ENCODE measurements at places on chromosomes 4 and X. TPM values are rescaled to one million over a fixed set of nuclear protein-coding genes. Genes with fewer than 3 reads are reported as not detected.

The MAGEC2 gene
- 77.8 TPM for total RNA-seq

The HERC5 gene
- total RNA-seq = 18.7 TPM

The FAM90A26 gene
- total RNA-seq = not detected

The FGFBP2 gene
- 0.27 TPM for total RNA-seq

The PAGE2B gene
- not detected for total RNA-seq

The CFAP47 gene
- total RNA-seq = 0.84 TPM

The SMIM9 gene
- not detected for total RNA-seq

The SSX2B gene
- total RNA-seq = 2.7 TPM

The MYOZ2 gene
- total RNA-seq = not detected

The IL3RA gene
- 1.1 TPM for total RNA-seq

The MXRA5 gene
- not detected for total RNA-seq

DNA sequence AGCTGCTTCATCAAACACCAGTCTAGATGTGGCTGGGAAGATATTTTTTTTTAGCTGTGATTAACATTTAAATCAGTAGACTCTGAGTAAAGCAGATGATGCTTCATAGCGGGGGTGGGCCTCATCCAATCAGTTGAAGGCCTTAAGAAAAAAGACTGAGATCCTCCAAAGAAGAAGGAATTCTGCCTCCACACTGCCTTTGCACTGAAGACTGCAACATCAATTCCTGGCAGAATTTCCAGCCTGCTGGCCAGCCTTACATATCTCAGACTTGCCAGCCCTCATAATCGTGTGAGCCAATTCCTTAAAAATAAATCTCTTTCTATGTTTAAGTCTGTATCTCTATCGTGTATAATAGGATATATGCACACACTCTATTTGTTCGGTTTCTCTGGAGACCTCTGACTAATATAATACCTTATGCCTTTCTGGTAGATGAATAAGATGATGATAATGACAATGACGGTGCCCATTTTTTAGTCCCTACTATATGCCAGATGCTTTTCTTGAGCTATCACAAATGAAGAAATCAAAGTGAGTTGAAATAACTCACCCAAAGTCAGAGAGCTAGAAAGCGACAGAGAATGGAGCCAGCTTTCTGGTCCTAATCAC lies 66.1 kb upstream of the SOD3 start:
- DNase-seq = no peak

GRCh38 chr4:515251-515650 lies 16.2 kb downstream of the PIGG start:
- DNase-seq = no peak

DNA sequence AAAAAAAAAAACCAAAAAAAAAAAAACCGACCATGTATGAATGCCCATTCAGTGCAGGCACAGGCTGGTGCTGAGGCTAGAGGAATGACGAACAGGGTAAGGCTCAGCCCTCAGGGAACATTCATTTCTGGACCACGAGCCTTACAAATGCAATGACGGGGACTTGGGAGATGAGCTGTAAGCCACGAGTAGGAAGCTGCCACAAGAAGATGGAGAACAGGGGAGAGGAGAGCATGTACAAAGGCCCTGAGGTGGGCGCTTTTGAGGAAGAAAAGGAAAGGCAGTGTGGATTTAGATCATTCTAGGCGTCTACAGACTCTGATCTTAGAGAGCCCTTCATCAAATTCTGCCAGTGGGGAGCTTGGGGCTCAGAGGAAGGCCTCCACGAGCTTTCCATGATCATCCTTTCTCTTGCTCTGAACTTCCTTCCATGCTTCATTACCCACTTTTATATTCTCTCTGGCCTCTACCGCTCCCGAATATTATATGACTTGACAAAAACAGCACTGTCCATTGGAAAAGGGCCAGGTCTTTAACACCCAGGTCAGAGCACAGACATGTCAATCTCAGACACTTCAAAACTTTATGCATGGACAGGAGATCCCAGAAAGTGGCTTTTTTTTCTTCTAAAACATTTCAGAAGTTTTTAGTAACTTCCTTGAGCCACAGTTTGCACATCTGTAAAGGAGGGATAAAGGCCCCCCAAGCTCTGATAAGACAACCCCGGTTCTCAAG lies 3.3 kb upstream of the ZNF518B start:
- no peak for DNase-seq

DNA sequence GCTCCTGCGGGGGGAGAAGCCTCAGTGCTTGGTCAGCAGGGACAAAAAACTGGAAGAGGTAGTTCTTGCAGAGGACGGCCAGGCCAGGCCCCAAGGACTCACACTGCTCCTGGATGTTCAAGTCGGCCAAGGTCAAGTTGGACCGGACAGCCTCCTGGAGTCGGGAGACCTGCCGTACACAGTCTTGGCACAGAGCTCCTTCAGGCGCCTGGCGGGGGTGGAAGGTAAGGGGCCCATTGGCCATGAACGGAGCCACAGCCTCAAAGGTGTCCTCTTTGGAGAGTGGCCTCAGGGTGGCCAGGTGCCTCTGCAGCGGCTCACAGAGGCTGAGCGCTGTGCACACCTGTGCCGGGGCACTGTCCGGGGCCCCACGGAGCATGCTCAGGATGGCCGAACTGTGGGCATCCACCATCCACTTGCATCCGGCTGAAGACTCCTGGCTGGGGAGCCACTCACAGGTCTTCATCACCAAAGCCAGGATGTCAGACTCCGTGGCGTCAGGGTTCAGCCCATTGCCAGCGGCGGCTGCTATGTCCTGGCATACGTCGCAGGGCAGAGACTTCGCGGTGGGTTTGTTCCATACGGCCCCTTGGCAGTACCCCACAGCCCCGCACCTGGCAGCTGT lies 477 bp downstream of the PSAPL1 start:
- no peak for DNase-seq

DNA sequence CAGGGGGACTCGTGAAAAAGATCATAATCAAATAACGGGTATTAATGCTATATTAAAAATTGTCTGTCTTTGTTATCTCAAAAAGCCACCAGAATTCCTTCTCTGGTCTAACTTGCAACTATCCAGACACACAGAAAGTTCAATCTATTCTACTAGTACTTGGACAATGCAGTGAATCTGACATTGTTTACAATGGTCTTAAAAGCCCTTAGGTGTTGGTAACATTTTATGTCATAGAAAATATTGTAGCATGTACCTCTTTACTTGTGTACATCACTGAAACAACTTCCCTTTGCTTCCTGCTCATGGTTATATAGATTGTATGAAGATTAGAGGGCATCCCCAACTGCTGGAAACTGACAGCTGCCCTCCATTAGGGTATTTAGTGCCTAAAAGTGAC lies 71.1 kb upstream of the PPP3CA start:
- no peak for DNase-seq

- DNase-seq = no peak
Observed at GRCh38 chr4:172871381-172871780, 297.2 kb upstream of the GALNT7 start.

- no peak for DNase-seq
Observed at GRCh38 chrX:13837290-13837745, 20.4 kb upstream of the GPM6B start.

DNA sequence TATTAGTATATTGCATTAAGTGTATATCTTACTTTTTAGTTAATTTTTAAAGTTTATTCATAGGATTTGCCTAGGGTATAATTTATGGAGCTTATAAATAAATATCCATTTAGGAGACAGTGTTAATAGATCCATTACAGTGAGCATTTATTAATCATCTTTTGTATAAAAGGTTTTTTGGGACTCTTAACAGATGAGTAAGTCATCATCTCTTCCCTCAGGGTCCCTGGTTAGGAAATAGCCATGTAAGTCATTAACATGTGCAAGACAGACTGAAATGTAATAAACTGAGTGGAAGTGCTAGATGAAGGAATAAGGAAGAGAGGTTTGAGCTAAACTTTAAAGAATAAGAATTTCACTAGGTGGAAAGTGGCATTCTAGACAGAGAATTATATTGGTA lies 69.2 kb downstream of the PAQR3 start:
- no peak for DNase-seq

DNA sequence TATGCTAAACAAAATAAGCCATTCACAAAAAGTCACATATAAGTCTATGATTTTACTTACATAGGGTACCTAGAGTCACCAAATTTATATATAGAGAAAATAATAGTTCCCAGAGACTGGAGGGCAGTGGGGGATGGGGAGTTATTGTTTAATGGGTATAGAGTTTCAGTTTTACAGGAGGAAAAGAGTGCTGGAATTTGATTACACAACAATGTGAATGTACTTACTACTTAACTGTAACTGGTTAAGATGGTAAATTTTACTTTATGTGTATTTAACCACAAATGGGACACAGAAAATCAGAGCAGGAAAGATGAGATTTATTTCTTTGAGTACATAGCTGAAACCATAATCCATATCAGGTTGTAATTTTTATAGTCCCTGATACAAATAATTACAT lies 144.4 kb downstream of the TMA16 start:
- no peak for DNase-seq

- no peak for DNase-seq
Observed at GRCh38 chr4:183347566-183347965, 25.3 kb upstream of the CLDN24 start.

GRCh38 chrX:143601809-143602208 lies 34.1 kb downstream of the SLITRK4 start:
- DNase-seq = no peak

DNA sequence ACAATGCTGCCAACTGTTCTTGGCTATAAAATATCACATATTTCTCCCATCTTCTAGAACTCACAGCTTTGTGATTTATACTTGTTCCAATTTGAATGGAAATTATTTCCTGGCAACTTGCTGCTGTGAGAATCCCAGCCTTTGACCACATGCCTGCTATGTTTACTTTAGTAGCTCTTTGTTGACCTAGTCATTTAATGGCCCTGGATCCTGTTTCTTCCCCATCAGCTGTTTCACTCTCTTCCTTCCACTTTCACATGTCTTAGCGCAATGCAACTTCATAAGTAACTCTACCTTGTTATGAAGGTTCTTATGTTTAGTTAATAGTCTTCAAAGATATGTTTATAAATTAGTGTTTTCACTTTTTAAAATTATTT lies 1973.6 kb upstream of the AGA start:
- DNase-seq = peak; percentile 44

GRCh38 chr4:79576429-79576753 lies 168.4 kb upstream of the GK2 start:
- peak; percentile 39 for DNase-seq

GRCh38 chr4:122847931-122848330 lies 21.3 kb downstream of the FGF2 start:
- no peak for DNase-seq

GRCh38 chrX:150752124-150752523 lies 58.9 kb downstream of the MTMR1 start:
- DNase-seq = no peak

DNA sequence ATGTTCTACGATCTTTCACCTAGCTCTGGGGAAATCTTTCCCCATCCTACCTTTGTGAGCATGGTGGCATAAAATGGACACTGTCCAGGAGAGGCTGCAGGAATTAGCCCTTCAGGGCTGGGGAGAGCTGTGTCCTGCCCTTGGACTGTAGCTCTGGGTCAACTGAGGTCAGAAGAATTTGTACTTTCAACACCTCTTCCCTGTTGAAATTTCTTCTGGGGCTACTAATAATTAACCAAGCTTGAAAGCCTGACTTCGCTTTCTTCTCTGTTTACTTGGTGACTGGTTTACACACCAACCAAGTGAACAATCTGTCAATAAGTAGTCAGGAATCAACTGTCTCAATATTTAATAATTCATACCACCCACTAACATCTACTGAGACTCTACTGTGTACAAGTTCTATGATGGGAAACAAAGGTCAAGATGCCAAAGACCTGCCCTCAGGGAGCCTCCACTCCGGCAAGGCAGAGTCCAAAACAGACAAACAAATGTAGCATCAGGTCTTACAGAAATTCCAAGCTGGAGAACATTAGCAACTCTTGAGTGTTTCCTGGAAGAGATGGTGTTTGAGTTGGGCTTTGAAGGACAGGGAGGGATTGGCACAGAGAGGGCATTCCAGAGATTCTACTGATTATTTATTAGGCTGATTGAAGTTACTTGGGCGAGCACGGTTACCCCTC lies 113.1 kb downstream of the ENPP6 start:
- DNase-seq = no peak

DNA sequence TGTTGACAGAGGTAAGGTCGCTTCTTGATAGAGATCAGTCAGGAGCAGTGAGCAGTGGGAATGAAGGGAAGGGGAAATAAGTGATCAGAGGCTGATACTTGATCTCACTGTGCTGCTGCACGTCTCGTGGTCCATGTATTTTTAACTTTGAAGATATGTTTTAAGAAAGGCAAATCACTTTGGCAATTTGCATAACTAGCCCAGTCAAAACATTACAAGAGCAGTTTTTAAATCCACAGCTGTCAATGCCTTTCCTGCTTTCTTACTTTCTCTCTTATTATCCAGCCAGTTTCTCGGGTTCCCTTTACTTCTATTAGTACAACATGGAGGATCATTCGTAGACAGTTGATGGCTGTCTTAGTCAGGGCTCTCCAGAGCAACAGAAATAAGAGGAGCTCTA lies 472.8 kb downstream of the TMA16 start:
- DNase-seq = no peak

DNA sequence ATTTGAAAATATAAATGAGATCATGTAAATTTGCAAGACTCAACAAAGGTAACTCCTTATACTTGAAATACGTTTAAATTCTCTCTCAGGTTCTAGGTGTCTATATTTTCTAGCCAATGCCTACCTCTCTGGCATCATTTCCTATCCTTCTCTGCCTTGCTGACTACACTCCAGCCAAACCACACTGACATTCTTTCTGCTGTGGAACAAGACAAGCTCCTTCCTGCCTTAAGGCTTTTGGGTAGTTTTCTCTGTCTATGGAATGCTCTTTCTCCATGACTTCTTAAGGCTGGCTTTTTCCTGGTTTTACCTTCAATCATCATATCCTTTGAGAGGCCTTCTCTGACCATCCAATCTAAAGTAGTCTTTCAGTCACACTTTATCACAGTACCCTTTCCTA lies 201.0 kb downstream of the SPRY1 start:
- DNase-seq = peak; percentile 66

DNA sequence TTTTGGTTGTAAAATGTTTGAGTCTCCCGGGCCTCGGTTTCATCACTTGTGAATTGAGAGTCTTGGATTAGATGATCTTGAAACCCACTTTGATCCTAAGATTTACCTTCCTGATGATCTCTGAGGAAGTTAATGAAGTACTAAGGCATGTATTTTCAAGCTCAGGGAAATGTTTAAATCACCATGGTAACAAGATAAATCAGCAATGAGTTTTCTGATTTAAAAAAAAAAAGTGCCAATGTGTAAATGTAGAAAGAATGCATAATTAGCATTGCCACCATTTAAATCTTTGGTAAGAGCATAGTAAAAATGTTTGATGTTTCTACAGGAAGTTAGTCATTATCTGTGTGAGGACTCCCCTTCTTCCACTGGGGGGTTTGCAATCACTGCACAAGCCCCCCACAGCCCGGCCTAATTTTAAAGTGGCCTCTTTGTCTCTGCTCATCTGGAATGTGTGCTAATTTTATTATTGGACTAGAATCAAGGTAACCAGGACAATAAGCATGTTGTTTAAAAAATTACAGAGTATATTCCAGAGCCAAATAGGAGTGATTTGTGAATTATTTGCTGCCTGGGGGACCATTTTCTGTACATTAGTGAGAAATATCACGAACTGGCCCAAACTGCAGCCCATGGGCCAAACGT lies 93.6 kb downstream of the SLC34A2 start:
- no peak for DNase-seq

- DNase-seq = no peak
Observed at GRCh38 chr4:158870282-158870625, 101.4 kb downstream of the FNIP2 start.
